H54 (cell line): ENCODE measurements at places on chromosomes 16 and 17.

DNA sequence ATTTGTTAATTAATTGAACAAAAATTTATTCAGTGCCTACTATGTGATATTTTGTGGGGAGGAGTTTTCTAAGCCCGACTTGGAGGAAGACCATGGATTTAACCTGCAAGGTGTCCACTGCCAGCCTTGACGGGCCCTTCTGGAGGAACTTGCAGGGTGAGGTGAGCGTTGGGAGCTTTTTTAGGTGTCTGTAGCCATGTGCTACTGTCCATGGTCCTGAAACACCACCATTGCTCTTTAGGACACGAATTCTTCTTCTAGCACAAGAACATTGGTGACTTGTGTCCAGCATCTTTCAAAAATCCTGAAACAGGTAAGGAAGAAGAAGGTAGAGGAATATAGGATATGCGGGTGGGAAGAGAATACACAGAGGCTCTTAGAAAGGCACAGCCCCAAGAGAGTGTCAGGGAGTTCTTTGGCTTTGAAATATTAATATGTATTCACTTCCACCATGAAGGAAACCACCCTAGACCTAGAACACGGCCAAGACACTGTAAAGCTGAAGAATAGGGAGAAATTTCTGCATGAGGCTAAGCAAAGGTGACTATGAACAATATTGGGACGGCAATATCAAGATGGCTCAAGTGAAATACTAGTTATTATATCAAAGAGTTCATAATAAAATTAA is 27.9 kb upstream of the OR4D1 start:
- DNase-seq, result peak; percentile 24

DNA sequence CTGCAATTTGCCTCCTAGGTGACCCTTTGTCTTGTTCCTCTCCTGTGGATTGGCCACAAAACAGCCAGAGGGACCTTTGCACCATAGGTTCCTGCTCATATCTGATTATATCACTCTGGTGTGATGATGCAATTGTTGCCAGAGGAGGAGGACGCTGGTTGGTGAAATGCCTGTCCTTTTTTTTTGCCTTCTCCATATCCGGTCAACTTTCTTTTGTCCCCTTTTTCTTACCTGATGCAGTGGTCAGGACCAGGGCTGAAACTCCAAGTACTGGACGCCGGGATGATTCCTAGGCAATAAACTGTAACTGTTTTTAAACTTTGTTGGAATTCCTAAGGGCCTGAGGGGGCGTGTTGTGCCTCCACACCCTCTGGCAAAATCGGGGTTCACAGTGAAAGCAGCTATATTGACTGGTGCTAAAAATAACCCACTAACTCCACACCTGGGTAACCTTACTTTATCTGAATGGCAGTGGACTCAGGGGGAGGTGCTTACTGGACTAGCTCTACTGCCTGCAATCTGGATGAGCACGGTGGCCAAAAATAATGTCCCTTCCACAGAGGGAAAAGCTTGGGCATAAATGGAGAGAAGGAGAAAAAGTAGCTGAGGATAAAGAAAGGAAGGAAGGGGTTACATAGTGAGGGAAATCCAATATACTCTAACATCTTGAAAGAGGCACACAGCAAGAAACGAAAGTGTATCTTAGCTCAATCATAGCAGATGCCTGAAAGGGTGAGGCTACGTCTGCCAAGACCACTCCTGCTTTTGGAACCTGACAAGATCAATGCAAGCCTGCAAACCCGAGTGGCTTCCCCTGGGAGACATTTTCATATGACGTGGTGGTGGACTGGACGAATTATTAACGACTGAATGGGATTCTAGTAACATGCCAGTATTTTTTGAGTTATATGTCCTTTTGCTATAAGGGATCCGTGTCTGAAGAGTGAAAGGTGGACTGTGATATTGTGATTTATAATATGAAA is 28.4 kb upstream of the ZNF423 start:
- DNase-seq, result no peak

DNA sequence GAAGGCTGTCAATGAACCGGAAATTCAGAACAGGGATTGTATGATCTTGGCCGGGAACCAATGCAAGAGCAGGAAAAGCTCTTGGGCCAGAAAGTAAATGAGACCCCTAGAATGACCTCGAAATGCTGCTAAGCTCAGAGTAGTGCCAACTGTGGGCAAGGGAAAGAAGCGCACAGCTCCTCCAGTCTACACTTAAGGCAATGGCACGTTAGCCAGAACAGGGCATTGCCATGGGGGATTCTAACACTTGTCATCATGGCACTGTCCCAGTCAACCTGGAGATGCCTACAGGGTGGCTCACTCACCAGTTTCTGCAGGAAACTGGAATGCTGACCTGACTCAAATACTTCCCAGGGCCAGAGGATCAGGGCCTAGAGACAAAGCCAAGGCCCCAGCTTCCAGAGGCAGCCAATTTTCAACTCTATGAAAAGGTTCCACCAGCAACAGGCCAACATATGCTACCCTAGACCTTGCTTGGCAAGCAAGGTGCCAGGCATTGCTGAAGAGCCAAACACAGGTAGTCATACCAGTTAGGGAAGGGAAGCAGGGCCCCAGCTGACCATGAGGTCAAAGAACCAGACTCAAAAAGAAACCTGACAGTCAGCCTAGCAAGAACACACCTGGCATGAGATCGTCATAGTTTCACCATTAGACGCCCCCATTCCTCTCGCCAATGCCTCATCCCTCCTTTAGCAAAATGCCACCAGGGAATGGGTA is 34.9 kb downstream of the ARHGAP17 start:
- no peak for DNase-seq

- DNase-seq, result no peak
Observed at GRCh38 chr17:39264119-39264518, 38.4 kb upstream of the STAC2 start.

DNA sequence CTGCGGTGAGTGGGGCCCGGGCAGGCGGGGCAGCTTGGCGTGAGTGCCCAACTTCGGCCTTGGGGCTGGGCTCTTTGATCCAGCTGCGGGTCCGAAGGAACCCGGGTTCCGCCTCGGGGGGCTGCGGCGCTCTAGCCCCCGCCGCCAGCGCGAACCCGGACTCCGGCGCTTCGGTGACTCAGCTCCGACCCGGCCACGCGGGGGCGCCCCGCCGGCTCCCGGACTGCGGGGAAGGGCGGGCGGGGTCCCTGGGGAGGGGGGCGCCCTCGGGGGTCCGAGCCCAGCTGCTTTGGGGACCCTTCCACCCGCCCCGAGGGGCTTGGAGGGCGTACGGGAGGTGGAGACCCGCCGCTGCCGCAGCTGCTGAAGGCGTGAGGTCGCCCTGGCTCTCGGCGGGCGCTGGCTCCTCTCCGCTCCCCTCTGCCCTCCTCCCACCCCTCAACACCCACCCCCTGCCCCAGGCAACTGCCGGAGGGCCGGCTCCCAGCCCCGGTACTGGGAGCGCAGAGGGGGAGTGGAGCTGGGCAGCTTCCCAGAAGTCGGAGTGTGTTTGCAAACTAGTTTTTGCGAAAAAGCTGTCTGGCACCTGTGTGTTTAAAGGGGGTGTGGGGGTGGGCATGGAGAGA is 516 bp downstream of the CPNE2 start:
- no peak for DNase-seq

DNA sequence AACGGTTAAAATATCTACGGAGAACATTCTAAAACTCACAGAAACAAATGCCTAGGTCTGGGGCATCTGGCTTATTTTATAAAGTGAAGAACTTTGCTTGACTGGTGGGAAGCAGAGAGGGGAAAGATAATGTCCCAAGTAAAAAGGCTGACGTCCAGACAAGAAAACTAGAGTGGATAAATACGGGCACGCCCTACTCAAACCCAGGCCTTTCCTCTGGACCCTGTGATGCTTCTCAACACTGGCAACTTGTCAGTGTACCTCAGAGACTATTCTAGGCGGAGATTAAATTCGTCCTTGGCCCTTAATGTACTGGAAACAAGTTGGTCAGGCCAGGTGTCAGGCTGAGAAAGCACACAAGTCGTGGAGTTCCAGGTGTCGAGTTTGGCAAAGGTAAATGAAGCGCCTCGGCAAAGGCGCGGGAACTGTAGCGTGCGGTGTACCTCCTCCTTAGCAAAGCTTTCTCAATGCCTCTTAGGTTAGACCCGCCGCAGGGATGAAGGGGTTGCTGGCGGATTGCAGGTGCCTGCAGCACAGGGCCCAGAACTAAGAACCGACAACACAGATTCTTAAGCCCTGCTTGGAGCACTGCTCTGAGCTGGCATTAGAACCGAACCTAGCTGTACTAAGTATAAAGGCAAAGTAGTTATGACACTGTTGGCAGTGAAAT is 668 bp upstream of the UNK start:
- no peak for DNase-seq

DNA sequence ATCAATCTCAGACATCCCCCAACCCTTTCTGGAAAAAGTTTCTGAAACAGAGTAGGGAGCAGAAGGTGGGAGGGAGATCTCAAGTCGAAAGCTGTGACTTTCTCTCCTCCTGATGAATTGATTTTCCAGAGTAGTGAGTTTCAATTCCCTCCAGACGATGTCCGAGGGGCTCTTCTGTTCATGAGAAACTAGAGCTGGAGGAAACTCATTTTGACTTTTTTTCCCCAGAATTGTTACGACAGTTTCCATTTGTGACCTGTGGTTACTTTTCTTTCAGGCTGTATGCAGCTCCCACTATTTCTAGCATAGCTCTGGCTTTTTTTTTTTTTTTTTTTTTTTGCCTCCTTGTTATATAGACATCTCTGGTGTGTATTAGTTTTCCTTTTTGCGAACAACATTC is 422.1 kb upstream of the SALL1 start:
- no peak for DNase-seq

DNA sequence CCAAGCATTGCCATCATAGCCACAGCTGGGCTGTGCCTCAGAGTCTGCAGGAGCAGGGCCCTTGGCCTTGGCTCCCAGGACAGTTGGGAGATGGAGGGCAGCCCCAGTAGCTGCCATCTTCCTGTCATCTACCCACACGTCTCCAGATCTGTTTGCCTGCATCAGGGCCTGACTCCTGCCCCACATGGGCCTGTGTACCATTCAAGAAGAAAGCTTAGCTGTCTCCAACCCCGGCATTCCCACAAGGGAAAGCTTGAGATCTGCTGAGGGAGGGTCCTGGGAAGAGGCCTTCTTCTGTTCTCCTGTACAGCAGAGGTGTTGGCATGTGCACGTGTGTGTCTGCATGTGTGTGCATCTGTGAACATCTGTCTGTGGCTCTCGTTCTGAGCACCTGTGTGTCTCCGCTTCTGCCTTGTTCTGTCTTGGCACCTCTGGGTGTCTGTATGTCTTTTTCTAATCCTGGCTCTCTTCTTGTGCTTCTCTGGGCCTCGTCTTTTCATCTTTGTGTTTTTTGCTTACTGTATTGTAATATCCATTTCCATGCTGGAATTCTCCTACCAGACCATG is 122.2 kb downstream of the MRM1 start:
- DNase-seq, result no peak
